ENCODE measurements at places on chromosomes 1 and 21. TPM values are rescaled to one million over a fixed set of nuclear protein-coding genes. Genes with fewer than 3 reads are reported as not detected.

- DNase-seq = no peak
These were observed 90.8 kb upstream of the RAB4A start for GRCh38 chr1:229180161-229180560.

C1QC gene
- total RNA-seq = 24.2 TPM

DNA sequence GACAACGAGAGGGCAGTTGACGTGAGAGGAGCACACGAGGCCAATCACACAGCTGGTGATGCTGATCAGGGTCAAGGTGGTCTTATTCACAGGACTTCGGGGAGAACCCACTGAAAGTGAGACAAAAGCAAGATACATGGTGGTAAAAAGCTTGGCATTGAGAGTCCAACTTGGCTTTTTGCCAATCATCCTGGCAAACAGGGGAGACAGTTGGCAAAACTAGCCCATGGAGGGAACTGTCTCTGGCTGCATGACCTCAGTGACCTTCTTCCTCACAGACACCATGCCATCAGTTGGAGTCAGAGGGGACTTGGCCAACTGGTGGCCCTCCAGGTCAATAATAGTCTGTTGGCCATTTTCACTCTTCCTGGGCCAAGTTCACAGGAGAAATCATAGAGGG, 139.9 kb downstream of the ASTN1 start:
- no peak for DNase-seq

GUCA2A gene
- not detected for total RNA-seq

DNA sequence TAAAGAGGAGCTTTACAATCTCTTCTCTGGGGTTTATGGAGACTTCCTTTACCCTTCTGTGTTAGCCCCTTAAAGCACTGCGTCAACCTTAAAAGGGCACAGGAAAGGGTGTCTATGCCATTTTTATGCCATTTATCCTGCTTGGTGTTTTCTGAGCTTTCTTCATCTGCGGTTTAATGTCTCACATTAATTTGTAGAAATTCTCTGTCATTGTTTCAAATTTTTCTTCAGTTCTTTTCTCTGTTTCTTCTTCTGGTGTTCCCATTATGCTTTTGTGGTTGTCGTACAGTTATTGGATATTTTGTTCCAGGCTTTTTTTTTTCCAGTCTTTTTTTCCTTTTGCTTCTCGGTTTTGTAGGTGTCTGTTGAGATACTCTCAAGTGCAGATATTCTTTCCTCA, 107.9 kb downstream of the OSBPL9 start:
- no peak for DNase-seq

GRCh38 chr1:43605766-43606165, 44.2 kb upstream of the KDM4A start:
- no peak for DNase-seq
